ENCODE measurements at places on chromosomes 1 and 21. TPM values are rescaled to one million over a fixed set of nuclear protein-coding genes. Genes with fewer than 3 reads are reported as not detected.

Gene HUNK
- total RNA-seq, result 0.19 TPM

Gene ZNF593OS
- not detected for total RNA-seq

Gene FAM163A
- 0.22 TPM for total RNA-seq

Gene NUP133
- 29.5 TPM for total RNA-seq

Gene LMX1A
- total RNA-seq, result not detected

Gene NHLH1
- not detected for total RNA-seq

Gene PPFIA4
- 19.3 TPM for total RNA-seq

Gene MYOM3
- 396 TPM for total RNA-seq

Gene LRRC8B
- total RNA-seq, result 2.5 TPM

Gene HPDL
- total RNA-seq, result not detected

- peak; percentile 74 for DNase-seq
These were observed 27.4 kb upstream of the COQ8A start for GRCh38 chr1:226912587-226913176.

DNA sequence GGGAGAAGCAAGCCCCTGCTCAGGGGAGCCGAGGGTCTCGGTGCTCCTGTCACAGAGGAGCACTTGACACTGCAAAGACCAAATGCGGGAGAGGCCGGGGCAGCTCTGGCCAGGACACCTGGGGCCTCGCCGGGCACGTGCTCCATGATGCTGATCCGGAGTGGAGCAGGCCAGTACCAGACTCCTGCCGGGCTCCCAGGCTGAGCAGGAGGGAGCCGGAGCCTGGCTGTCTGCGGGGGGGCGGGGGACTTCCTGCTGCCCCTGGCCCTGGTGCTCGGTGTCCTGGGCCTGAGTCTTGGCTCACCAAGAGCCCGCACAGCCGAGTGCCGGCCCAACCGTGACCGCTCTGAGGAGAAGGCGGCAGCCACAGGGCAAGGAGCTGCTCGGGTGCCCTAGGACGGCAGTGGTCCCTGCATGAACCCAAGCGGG is 38.5 kb upstream of the TMEM52 start:
- DNase-seq, result no peak

GRCh38 chr1:29259802-29260441 is 23.6 kb downstream of the PTPRU start:
- DNase-seq, result peak; percentile 81

- DNase-seq, result no peak
These were observed 8.8 kb upstream of the TTLL10 start for GRCh38 chr1:1164701-1165451.

DNA sequence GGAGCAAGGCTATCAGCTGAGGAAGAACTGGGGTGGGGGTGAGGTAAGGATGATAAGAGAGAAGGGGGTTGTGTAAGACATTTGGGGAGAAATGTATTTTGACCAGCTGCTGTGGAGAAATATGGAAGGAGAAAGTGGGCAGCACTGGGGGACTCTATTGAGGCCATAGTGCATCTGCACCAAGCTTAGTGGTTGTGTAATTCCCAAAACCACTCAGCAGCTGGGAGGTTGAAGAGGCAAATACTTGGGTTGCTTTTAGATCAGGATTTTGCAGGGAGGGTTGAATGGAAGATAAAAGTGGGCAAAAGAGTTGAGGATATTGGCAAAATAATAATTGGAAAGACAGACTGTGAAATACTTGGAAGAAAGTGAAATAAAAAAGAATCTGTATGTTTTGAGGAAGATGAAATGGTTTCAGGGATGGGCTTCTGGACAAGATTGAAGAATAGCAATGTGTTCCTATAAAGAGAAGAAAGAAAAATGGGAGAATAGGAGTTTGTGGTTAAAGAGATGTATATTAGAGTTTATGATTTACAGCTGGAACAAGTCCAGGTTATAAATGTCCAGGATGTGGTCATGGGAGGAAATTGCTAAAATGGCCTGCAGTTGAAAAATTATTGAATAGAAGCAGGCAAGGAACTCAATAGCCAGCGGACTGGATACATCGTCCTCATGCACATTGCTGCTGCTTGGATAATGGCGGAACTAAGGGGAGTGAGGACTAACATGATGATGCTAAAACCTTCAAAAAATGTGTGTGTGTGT is 162.7 kb downstream of the DNM3 start:
- DNase-seq, result no peak

DNA sequence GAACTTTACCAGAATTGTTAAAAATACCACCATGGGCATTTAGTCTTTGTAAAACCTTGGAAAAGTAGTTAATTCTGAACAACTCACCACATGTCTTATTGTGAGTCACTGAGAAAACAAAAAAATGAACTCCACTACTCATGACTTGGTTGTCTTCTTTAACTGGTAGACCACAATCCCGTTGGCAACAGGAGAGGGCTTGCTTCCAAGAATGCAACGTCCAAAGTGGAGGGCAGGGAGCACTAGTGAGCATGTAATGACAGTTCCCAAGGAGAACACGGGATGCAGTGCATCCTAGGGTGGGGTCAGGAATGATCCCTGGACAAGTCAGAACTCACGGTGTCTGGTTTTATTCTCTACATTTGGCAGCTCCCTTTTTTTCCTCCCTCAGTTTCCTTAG is 15.2 kb upstream of the HMCN1 start:
- peak; percentile 39 for DNase-seq

- DNase-seq, result no peak
These were observed 41.3 kb upstream of the SLC19A2 start for GRCh38 chr1:169527001-169527400.

GRCh38 chr1:46521414-46521813 is 30.0 kb downstream of the KNCN start:
- DNase-seq, result no peak

- no peak for DNase-seq
These were observed 26.7 kb upstream of the MYOCOS start for GRCh38 chr1:171595324-171595723.

- no peak for DNase-seq
These were observed 12.7 kb downstream of the PACC1 start for GRCh38 chr1:212401838-212402582.

DNA sequence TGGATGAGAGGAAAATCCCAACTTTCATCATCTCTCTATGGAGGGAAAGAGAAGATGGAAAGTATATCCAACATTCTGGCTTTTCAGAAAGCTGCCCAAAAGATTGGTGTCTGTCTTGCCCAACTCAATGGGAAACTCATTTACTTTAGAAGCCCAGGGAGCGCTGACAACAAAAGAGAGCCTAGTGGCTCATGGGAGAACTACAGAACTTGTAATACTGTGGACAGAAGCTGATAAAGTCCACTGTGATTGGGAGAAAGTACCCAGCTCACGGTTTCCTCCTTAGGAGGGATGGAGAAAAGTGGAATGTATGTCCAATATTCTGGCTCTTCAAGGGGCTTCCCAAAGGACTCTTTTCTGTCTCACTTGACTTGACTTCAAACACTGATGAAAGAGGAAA is 66.0 kb downstream of the RGS21 start:
- DNase-seq, result no peak

DNA sequence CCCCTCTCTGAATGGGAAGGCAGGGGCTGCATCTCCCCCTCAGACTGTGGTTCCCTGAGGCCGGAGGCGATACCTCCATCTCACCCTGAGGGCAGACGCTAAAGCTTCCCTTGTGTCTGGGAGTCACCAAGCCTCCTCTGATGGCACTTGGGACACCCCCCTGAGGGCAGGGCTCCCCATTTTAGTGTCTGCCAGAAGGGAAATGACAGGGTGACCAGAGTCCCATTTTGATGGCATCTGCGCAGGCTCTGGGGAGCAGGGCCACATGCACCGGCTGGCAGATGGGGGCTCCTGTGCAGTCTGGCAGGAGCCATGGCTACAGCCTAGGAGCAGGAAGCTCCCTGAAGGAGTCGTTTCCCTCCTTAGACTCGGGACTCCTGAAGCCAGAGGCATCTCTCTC is 1.7 kb downstream of the S100A2 start:
- no peak for DNase-seq

GRCh38 chr1:50343323-50343722 is 79.9 kb downstream of the DMRTA2 start:
- no peak for DNase-seq

GRCh38 chr1:2474104-2474844 is 1.8 kb upstream of the PLCH2 start:
- no peak for DNase-seq

- DNase-seq, result peak; percentile 71
These were observed 517 bp downstream of the IPO13 start for GRCh38 chr1:43947061-43947873.

DNA sequence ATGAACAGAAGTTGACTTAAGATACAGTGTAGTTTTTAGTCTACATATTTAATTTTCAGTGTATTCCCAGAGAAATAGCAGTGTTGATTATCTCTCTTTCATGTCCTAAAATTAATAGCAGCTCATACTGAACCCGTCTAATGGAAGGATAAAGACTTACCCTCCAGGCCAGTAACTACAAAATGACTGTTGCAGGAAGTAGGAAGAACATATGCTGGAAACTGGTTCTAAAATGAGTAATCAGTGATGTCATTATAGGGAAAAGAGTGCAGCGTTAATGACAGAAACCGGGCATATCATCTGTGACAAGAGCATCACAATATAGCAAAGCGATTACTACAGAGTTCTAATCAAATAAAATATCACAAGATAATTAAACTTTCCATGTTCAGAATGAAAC is 385.5 kb downstream of the SMYD3 start:
- no peak for DNase-seq

DNA sequence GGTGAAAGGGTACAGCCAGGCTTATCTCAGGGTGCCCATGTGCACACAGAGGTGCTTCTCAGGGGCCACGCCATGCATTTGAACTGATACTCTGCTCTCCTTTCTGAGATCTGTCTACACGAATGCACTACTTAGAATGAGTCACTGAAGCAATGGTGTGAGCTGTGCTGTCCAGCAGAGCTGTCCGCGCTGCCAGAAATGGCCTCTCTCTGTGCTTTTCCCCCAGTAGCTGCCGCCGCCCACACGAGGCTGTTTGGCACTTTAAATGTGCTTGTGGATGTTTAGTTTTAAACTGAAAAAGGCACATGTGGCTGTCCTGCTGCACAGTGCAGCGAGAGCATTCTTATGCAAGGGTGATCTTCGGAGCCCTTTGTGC is 87.1 kb upstream of the COL6A1 start:
- peak; percentile 82 for DNase-seq

- no peak for DNase-seq
These were observed 28.6 kb upstream of the MTR start for GRCh38 chr1:236766506-236766905.

GRCh38 chr1:150513351-150513791 is 2.2 kb upstream of the FALEC start:
- DNase-seq, result peak; percentile 27

GRCh38 chr1:94919241-94920030 is 7.5 kb downstream of the CNN3 start:
- DNase-seq, result no peak

DNA sequence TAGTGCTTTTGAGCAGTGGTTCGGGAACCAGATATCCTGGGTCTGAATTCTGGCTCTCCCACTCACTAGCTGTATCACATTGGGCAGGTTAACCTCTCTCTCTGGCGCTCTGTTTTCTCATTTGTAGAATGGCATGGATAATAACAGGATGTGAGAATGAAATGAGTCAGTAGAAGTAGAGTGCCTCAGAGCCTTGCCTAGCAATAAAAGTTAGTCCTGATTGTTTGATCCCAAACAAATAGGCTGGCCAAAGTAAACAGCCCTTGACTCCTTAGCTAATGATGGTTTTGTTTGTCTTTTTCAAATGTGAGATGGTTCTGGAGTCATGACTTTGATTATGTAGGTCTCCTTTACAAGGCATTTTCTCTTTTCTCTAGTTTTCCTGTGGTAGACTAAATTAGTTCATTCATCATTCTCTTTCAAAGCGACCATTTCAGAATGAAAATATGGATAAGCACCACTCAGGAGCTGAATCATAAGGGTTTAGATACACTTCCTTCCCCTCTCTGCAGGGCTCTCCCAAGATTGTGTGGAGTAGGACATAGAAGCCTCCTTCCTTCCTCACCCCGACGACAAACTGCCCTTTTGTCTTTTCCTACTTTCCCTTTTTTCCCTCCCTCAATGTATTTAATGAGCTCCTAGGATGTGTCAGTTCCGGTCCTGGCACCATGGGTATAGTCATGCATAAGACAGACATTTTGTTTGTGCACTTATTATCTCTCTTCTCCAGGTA is 23.1 kb downstream of the KIAA0040 start:
- DNase-seq, result no peak

- no peak for DNase-seq
These were observed 7.7 kb downstream of the GALNT2 start for GRCh38 chr1:230074762-230075161.

- no peak for DNase-seq
These were observed 76.1 kb downstream of the AGO3 start for GRCh38 chr1:36006941-36007500.
